GM12865 (cell line): ENCODE measurements at places on chromosomes 16 and 17.

DNA sequence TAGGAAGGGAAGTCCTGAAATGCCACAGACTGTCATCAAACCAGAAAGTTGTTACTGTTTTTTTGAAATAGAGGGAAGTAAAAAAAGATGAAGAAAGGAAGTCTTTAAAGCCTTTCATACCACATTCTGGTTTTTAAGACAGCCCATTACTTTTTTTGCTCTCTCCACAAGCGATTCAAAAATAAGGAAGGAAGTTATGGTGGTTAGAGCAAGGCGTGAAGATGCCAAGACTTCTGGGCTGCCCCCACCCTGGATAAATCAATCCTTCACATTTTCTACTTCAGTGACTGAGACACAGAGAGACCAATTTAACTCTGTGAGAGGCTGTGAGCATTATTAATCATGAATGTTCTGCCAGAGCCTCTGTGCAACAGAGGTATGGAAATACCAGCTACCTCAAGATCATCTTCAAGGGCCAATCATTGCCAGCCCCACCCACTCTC is 82.3 kb upstream of the BCAR1 start:
- DNase-seq, result peak; percentile 21

DNA sequence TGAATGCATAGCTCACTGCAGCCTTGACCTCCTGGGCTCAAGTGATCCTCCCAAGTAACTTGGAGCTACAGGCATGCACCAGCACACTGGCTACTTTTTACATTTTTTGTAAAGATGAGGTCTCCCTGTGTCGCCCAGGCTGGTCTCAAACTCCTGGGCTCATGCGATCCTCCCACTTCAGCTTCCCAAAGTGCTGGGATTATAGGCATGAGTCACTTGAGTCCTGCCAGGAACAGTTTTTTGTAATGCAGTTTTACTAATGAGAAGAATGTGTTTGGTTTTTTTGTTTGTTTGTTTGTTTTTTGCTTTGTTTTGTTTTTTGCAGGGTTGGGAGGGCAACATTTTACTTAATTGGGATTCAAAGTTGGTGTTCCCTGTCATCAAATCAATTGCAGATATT is 22.2 kb downstream of the SOST start:
- no peak for DNase-seq

GRCh38 chr16:20285993-20286499 is 41.3 kb downstream of the GP2 start:
- no peak for DNase-seq

DNA sequence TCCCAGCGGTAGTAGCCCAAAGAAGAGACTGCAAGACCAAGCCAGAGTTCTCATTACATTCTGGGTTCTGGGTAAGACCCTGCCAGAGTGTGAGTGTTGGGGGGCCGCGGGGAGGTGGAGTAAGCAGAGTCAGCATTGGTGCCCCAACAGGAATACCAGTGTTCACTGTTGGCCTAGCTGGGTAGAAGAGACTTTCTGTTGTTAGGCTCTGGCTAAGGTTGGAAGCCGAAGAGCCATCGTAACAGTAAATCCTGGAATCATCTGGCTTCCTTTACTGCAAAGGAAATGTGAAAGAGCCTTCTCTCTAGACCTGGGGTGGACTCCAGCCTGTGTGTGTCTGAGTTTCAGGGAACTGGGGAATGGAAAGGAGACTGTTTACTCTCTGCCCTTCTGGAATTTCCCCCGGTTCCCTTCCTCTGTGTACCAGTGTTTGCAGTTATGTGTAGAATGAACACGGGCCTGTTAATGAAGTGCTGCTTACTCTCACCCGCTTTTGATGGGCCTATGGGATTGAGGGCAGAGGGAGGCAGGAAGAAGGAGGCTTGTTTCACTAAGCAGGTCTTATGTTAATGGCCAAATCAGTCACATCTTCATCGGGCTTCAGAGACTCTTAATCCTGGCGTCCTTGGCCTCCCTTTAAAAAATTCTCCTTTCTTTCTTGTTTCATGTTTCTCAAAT is 68.5 kb downstream of the WWP2 start:
- DNase-seq, result no peak
